ENCODE measurements at places on chromosomes 11 and 22.

DNA sequence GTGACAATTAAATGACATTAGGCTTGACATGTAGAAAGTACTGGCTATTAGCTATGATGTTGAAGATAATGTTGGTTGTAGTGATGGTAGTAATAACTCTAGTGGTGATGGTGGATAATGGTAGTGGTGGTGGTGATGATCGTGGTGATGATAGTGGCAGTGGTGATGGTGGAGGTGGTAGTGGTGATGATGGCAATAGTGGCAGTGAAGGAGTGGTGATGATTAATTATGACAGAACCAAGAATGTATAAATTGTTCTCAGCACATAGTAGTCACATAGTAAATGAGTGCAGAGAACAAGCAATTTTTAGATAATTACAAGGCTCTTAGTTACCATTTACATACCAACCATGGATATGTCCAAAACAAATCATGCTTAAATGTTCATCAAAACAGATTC, 5.3 kb upstream of the CD44 start:
- DNase-seq = no peak

DNA sequence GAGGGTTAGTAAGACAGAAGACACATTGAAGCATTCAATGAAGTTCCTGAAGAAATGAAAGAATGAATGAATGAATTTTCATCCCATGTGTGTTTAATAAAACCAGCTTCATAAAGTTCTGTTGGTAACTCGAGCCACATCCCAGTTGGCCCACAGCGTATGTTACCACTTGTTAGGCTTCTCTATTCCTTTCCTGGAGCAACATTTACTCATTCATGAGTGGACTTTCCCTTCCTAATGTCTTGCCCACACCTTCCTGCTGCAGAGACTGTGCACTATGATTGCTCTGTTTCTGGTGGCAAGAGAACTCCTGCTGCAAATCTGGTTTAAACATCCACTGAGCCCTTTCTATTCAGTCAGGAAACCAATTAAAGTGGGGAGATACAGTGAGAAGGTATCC, 7.0 kb downstream of the OR52R1 start:
- DNase-seq = no peak

GRCh38 chr22:20031732-20032406, 11.0 kb downstream of the TANGO2 start:
- DNase-seq = no peak

DNA sequence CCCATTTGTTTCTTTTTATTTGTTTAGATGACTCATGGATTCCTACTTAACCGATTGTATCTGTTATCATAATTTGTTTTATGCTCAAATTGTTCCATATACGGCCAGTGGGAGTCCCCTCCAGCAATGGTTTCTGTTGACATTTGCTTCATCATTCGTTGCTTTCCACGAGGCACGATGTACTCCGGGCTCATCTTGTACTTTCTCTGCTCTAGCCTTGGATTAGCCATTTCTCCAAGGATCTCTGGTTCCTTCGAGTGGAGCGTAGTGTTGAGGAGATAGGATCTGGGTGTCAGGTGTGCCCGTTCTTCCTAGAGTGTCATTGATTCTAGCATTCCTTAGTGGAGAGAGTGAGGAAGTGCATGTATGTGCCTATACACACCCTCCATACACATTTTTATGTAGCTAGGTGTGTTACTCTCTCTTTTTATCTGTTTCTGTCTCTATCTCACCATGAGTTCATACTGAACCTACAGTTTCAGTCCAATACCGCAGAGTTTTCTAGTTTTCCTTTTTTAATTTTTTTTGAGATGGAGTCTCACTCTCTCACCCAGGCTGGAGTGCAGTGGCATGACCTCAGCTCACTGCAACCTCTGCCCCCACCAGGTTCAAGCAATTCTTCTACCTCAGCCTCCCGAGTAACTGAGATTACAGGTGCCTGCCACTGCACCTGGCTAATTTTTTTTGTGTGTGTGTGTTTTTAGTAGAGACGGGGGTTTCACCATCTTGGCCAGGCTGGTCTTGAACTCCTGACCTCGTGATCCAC, 31.4 kb downstream of the TECTA start:
- DNase-seq = no peak

DNA sequence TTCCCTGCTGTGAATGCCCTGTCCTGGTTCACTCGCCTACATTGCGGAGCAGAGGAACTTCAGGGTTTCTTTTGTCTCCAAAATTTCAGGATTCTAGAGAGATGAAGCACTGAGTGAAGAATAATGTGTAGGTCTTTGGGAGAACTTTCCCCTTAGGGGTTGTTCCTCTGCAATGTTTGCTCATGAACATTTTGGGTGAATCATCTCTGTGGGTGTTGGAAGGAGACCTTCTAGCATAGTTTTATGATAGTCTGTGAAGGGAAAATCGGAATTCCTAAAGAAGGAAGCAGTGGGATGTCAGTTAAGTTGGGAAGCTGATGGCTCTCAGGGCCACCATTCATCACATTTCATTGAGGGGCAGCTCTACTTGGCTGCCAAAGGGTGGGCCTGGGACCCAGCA, 64.8 kb downstream of the MIAT start:
- DNase-seq = no peak

- DNase-seq = no peak
These were observed 5.4 kb upstream of the OR56A4 start for GRCh38 chr11:6012035-6012668.

- no peak for DNase-seq
These were observed 84.0 kb upstream of the PITPNB start for GRCh38 chr22:28002863-28003565.

GRCh38 chr11:12600829-12601228, 73.4 kb upstream of the TEAD1 start:
- DNase-seq = no peak

- DNase-seq = no peak
These were observed 317 bp downstream of the BDNF start for GRCh38 chr11:27699926-27700350.
